Spinal cord (tissue), 10 donors: ENCODE measurements at places on chromosomes 1 and 21.

GRCh38 chr1:109605381-109605780, 14.0 kb downstream of the GNAT2 start:
- no peak for DNase-seq

- no peak for DNase-seq
Measured at GRCh38 chr1:145871994-145872924, 13.4 kb upstream of the PIAS3 start.

DNA sequence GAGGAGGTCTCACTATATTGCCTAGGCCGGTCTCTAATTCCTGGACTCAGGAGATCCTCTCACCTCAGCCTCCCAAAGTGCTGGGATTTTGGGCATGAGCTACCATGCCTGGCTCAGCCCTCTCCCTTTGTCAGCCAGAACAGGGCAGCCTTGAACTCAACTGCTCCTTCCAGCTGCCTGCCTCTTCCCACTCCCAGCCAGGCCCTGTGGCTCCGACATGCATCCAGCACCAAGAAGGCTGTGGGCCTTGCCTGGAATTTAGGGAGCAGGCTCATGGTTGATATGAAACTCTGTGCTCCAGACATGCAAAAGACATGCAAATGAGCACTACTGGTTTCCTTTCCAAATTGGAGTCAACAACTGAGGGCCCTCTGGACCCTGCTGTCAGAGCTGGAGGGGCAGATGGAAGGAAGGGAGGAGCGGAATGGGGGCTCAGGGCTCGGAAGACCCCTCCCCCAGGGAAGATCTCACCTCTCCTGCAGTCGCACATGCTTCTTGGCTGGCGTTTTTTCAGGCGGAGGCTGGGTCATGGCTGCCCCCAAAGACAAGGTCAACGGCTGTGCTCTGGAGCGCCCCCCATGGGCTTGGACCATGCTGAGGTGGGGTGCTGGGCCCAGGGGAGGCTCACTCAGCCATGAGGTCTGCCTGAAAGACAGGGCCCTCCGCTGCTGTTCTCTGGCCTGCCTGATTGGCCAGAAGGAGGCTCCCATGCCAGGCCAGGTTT, 1.4 kb downstream of the PTPN7 start:
- no peak for DNase-seq

GRCh38 chr21:30479259-30479658, 908 bp downstream of the KRTAP19-1 start:
- DNase-seq: no peak

DNA sequence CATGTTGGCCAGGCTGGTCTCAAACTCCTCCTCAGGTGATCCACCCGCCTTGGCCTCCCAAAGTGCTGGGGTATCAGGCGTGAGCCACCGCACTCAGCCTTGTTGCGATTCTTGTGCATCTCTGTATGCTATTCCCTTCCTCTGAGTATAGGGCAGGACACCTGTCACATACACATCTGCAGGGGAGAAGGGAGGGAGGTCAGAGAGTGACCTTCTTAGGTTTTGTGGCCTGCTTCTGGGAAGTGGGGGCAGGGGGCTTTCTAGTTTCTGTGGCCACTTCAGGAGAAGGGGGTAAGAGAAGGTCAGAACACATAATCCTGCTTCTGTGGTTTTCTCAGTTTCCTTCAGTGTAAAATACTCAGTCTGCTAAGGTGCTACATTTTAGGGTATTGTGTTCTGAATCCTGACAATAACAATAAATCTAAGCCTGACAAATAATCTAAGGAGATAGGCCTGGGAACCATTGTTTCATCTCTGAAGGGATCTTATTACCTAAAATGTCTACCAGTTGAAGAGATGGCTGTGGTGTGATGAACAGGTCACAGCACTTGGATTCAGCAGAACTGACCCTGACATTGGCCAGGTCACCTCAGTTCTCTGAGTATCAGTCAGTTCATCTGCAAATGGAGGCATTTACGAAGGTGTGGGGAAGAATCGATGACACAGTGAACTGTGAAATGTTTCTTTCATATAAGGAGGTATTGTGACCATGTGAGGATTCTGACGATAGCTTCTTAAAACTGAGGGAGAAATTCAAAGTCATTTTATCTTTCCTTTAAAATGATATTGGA, 212.6 kb upstream of the L1TD1 start:
- DNase-seq: no peak

- peak; percentile 28 for DNase-seq
Measured at GRCh38 chr1:45359882-45360513, 19.8 kb upstream of the MUTYH start.

DNA sequence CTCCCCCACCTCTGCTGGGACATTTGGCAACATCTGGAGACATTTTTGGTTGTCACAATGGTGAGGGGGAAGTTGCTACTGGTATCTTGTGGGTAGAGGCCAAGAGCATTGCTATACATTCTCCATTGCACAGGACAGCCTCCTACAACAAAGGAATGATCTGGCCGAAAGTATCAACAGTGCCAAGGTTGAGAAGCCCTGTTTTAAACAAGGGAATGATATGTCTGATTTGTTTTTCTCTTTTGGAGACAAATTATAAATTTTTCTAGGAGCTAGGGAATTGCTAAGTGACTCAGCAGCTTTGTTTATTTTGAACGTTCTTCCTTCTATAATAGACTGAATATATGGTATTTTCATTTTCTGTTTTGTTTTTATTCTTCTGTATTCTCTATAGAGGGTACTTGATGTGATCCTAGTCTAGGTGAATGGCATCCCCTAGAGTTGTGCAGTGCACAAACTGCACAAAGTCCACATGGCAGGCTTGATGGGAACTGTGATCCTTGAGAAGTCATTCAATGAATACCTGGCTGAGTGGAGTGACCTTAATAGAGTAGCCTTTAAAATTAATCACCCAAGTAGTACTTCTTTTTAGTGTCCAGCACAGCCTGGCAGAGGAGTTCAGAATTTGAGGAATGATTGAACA, 288.6 kb upstream of the USP24 start:
- DNase-seq: no peak

DNA sequence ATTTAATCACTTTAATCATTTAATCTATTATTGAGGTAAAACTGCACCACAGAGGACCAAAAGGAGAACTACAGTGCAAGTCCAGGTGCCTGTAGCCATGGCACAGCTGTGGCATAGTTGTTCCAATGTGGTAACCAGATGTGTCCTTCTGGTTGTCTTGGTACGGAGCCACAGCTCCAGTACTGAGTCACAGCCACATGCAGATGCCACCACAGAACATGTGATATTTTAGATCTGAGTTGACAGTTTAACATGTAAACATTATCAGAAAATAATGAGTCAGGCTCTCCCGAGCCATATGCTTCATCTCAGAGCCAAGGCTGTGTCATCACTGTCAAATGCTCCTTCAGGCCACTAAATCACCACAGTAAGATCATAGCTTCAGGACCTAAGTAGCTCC, 56.4 kb upstream of the RGS7 start:
- DNase-seq: no peak

GRCh38 chr1:179253286-179253972, 24.0 kb upstream of the ABL2 start:
- no peak for DNase-seq

DNA sequence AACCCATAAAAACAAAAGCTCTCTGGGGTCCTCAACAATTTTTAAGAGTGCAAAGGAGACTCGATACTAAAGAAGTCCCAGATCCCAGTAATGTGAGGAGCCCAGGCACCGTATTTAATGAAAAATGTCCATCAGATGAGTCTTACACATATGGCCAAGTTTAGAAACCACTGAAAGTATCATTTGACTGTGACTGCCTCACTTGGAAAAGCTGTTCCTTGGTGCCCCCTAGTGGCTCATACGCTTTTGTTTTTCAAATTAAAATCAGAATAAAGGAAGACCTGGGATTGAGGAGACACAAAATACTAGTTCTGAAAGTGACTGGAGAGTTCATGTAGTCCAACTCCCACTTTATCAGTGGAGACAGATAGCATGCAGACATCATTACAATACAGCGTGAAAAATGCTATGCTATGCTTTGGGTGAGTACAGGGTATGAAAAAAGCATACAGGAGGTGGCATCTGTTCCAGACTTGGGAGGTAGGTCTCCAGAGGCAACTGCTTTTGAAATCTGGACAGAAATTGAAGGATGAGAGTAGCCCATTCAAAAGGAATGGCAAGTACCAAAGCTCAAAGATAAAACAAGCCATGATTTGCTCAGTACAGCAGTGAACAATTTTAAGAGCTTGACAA, 33.8 kb downstream of the GDAP2 start:
- DNase-seq: peak; percentile 90

GRCh38 chr1:167110586-167110985, 16.7 kb downstream of the STYXL2 start:
- no peak for DNase-seq

- no peak for DNase-seq
Measured at GRCh38 chr1:109636201-109636952, 16.7 kb downstream of the AMPD2 start.

DNA sequence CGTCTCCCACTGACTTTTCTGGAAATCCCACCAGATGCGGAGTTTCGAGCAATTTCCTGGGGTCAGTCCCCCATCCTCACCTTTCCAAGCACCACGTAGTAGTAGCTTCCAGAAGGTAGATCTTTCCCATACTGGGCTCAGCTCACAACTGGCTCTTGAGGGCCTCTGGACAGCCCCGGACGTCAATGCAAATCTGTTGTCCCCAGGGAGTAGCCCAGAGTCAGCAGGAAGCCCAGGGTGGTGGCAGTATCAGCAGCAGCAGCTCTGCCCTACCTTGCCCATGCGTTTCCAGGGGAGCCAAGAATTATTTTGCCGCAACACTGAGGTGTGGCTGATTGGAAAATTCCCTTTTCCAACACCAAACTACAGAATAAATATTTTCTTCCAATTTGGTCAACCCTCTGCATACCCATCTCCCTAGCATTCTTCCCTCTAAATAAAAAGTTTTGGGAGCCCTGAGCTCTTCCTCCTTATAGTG, 70.3 kb downstream of the CD46 start:
- no peak for DNase-seq

GRCh38 chr1:1307261-1307922, 338 bp downstream of the ACAP3 start:
- DNase-seq: no peak

DNA sequence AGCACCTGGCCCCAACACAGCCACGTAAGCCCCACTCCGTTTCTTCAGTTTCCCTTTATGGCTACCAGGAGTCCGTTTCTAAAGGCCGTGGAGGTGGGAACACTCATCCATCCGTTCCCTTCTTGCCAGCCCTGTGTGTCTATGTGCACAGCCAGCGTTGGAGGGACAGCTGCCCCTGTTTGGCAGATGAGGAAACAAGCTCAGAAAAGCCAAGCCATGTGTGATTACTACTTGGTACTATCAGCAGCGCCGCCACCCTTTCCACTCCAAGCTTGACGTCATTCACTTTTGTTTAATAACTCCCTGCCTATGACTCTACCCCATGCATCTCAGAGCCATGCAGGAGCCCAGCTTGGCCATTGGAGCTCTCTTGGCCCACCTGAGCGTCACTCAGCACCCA, 3.5 kb downstream of the LRP8 start:
- no peak for DNase-seq

DNA sequence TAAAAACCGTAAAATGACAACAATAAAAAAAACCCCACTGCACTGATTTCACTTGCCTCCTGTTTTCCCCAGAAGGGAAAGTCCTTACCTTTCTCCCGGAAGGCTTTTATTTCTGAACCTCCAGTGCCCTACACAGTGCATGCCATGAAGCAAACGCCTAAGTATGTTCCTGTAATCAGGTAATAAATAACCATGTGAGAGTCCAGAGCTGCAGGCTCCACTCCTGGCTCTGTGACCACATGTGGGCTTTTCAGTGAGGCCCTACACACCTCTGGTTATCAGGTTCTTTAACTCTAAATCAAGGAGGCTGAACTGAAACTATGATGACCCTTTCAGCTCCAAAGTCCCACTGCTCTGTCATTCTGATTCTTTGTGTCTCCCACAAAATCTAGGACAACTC, 20.8 kb upstream of the NR5A2 start:
- no peak for DNase-seq

DNA sequence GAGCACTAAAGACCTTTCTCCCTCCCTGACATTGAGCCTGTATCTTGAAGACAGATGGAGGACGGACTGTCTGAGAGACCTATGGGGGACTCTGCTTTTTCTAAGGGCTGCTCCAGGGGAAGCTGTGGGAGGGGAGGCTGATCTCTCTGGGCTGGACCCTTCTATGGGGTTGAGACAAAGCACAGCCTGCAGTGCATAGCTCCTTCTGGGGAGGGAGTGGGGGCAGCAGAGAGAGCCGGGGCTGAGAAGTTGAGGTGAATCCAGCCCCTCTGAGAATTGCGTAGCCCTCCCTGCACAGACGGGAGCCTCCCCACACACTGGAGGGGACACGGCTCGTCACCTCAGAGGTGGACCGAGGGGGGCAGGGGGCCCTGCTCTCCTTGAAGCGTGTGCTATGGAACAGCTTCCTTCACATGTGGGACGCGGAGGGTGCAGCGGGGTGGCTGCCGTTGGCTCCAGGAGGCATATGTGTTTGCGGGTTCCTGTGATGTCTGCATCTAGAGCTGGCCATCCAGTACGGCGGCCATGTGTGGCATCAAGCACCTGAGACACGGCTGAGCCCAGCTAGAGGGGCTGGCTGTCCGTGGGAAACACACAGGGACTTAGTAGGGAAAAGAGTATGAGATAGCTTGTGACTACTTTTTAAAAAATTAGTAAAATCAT, 299.1 kb downstream of the CAMTA1 start:
- DNase-seq: no peak

DNA sequence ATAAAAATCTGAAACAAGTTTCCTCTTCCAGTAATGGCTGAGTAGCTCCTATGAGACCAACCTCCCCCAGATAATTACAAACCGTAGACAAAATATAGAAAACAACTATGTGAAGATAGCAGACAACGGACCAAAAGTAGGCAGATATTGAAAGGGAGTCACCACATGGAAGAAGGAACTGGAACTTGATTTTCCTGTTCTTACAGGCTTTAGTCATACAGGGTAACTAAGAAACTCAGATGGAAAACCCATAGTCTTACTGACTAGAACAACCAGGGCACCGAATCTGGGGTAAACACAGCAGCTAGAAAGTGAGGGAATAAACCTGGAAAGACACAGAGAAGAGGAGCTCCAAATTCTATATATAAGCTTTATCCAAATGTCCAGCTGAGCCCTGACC, 26.0 kb downstream of the LMX1A start:
- DNase-seq: no peak
